NCI-H187 treated with DMSO at 0.1 percent for 48 hours (cell line): ENCODE measurements at places on chromosomes 3 and 15.

- no peak for DNase-seq
Measured at GRCh38 chr3:28726840-28727239, 378.2 kb upstream of the AZI2 start.

DNA sequence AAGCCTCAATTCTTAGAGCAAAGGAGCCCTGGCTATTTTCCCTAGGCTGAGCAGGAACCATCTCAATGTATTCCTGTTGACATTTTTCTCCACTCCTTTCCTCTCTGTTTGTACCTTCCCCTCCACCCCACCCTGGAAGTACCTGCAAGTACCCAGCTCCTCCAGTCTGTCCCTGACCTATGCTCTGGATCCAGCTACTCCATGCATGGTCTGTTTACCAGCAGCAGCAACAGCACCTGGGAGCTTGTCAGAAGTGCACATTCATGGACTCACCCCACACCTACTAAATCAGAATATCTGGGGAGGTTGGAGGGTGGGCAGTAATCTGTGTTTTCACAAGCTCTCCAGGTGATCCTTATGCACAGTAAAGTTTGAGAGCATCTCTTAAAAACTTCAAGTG, 240.7 kb upstream of the UMPS start:
- no peak for DNase-seq

DNA sequence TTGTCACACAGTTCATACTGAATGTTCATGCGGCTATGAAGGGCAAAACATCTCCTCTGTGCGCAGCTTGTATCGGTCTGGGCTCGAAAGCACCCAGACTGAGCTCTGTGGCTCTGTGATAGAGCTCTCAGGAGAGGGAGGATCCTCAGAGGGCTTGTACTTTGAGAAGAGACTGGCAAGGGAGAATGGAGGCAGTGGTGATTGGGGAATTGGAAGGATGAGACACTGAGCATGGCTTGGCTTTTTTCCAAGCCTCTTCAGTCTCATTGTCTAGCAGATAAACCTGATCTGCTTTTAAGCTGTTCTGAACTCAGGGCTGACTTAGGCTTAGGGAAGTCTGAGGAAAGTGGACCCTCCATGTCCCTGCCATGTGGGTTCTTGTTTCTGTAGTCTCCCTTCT, 43.0 kb downstream of the RAD54L2 start:
- DNase-seq, result no peak

GRCh38 chr3:33901862-33902563, 103.6 kb downstream of the PDCD6IP start:
- no peak for DNase-seq

DNA sequence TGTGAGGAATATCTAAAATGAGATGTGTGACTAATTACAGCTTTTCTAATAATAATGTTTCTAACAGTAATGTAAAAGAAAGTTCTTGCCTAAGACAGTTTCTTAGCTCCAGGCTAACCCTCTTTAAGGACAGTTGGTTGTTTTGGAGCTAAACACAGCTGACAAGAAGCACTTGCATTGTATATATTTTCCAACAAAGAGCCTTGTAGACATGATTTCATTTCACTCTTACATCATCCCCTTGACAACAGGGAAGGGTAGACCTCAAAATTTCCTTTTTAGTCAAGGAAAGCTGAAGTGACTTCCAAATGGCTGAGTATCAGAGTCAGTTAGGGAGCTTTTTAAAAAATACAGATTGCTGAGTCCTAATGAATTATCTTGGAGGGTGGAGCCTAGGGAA, 4.1 kb downstream of the ARID3B start:
- no peak for DNase-seq

- no peak for DNase-seq
Measured at GRCh38 chr15:62782071-62782841, 260.3 kb upstream of the TPM1 start.

GRCh38 chr3:171101982-171102641, 75.6 kb upstream of the SLC2A2 start:
- DNase-seq, result no peak

DNA sequence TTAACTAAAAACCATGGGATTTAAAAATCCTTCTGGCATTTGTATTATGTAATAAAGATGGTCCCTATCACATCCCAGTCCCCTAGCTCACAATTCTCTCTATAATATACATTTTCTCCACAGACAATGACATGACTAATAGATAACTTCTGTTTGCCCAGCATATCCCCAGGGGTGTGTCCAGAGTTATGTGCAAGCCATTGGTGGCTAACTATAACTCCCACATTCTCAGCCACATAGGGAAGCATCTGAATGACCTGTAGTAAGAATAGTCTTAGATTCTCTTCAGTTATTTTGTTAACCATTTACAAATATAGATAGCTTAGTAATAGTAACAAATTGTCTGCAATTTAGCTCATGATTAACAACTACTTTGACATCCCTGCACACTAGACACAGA, 52.2 kb upstream of the RBSN start:
- DNase-seq, result no peak

GRCh38 chr3:1442271-1442670, 349.4 kb downstream of the CNTN6 start:
- no peak for DNase-seq

DNA sequence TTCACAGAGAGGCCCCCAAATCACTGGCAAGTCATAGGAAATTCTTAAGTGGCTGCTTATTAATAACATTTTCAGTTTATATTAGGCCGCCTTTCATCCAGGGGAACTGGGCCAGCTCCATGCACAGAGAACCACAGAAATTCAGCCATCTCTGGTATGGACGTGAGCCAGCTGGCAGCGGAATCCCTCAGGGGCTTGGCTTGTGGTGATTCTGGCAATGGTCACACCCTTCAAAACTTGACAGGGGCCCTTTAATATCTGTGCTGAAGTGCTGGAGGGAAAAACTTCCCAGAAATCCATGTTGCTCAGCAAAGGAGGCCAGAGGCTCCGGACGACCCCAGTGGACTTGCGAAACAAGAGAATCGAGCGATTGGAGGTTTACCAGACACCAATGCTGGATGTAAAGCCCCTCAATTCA, 11.3 kb downstream of the PRICKLE2 start:
- no peak for DNase-seq

DNA sequence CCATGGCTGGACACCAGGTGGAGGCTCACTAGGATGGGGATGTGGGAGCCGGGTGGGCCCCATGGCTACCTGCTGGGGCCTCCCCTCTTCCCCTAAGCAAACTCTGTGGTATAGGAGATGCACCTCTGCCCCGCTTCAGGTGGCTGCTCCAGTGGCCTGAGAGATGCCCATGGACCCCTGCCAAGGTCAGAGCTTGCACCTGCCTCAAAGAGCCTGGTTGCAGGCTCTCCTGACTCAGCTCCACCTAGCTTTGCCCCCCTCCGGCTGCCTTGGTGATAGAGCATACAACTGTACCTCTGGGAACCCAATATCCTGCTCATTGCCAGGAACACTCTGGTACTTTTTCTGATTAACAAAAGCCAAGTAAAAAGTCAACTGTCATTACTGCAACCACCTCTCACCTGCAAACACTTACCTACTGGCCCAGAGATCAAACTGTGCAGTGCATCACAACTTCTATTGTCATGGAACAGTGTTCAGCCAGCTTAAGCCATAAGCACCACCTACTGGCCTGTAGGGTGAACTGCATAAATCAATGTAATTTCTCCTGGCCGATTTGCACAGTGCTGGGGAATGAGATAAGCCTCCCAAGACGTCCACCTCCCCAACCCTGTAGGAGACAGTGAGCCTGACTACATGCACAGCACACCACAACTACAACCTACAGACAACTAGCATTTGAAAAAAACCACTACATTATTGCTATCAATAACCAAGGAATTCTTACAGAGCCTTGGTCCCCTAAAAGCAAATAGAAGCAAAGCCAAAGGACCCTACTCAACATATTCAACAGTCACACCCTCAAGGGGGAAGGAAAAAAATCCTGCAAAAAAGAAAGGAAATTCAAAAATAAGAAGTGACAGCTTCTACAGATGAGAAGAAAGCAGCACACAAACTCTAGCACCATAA, 352.4 kb upstream of the ARHGEF26 start:
- DNase-seq, result no peak

DNA sequence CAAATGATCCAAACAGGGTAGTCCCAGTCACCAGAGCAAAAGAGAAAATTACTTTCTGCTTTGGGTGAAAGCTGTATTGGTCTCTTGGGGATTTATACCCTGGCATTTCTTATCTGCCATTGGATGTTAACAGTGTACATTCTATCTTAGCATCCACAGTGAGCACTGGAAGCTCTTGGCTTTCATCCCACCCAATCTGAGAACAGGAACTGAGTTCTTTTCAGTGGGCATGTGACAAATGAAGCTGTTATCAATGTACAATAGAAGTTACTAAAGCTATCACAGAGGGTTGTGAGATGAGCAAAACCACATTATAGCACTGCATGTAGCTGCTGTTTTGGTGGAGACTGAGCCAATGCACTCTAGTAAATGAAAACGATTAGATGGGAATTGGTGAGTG, 300.7 kb downstream of the TUSC7 start:
- no peak for DNase-seq

DNA sequence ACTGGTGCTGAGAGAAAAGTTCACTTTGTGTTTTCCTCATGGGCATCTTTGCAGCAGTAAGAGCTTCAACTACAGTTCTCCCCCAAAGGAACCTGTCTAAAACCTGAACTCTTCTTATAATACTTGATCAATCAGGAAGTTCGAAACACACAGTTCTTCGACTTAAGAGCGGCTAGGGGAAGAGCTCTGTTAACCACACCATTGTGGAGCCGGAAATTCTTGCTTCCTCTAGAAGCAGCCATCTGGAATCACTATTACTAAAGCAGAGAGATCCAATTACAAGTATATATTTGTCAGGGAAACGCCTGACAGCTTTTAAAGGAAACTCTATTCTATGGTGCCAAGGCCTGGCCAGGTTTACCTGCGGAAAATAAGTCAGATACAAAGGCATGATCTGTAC, 337.3 kb upstream of the CBLB start:
- DNase-seq, result no peak

- DNase-seq, result no peak
Measured at GRCh38 chr3:14451844-14452739, 49.7 kb downstream of the SLC6A6 start.

DNA sequence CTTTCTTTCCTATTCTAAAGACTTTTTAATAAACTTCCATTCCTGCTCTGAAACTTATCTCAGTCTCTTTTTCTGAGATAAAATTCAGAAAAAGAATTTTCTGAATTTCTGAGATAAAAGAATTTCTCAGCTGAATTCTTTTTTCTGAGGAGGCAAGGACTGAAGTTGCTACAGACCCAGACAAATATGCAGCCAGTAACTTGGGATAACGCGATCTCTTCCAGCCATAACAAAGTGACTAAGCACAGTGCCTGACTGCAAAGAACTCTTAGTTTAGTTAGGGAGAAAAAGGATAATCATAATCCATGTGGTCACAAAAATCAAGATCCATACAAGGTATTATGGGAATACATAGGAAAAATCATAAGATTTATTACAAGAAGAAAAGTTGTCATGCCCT, 222.0 kb upstream of the GAP43 start:
- no peak for DNase-seq

DNA sequence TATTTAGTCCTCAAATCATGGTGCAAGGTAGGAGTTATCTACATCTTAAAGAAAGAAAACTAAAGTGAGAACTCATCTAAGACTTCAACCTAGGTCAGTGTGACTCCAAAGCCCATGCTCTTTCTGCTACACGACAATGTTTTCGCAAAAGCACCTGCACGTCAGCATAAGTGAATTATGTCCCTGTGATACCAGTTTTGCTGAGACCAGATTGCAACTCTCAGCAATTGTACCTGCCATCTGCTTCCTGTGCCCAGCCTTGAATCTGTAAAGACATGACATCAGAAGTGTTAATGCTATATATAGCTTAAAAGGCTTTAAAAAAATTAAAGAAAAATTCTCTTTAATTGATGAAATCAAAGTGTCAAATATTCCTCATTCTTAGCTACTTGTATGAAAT, 43.4 kb downstream of the RETNLB start:
- DNase-seq, result no peak

- DNase-seq, result no peak
Measured at GRCh38 chr15:48307586-48307985, 23.6 kb upstream of the DUT start.

DNA sequence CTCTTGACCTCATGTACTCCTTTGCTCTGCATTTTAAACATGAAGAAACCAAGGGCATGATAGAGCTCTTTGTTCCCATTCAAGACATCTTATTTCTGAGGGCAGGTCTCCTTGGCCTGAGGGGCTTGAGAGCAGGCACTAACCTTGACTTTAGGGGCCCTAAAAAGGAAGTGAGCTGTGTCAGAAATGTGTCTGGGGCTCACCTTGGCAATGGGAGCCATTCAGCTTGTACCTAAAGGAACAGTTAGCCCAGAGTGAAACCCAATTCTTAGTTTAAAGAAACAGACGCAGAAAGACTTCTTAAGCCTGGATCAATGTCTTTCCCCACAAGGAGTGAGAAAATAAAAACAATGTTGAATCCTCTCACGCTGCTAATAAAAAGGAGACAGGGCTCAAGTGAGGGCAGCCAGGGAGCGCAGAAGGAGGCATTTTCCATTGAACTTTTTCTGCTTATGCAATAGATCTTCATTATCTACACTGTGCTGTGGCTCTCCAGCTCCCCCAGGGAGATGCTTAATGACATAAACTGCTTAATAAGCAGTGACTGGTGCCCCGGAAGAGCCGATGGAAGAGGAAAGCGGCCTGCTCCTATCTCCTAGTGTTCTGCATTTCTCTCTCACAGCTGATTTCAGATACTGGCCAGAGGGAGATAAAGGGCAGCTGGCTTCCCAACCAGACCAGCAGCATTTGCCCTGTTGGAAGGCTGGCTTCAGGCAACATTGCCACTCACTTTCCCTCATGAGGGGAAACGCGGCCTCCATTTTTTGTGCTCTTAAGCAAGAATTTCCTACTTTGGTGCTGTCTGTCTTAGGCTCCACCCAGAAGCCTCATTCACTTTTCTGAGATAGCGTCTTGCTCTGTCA, 152.0 kb downstream of the OPA1 start:
- no peak for DNase-seq

- no peak for DNase-seq
Measured at GRCh38 chr3:104273046-104273649, 1093.6 kb upstream of the ALCAM start.

GRCh38 chr15:89964232-89964954, 36.7 kb upstream of the ZNF710 start:
- DNase-seq, result no peak

- DNase-seq, result no peak
Measured at GRCh38 chr15:51878446-51879386, 49.3 kb downstream of the TMOD3 start.

DNA sequence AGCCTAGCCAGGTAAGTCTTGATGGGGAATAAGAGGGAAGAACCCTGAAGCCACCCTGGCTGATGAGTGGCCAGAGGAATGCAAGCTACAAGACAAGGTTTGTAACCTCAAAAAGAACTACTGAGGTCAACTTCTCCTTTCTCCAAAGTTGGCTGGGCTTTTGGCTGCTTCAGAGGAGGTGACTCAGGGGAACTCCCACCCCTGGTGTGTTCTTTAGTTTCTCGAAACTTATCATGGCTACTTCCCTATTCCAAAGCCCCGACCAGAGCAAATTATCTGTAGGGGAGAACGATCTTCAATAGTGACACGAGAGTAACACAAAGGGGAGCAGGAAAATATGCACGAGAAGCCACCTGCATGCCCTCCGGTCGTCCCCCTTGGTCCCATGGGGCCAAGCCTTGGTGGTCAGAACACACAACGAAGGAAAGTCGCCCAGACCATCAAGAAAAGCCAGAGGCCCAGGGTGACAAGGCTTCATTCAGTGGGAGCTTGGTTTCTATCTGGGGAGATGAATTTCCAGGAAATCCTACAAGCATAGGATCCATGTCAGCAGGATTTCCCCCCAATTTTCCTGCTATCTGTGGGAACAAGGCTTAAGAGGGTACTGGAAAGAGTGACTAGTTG, 6.5 kb upstream of the BCL2A1 start:
- DNase-seq, result no peak

GRCh38 chr3:60989626-60990441, 261.4 kb downstream of the FHIT start:
- DNase-seq, result no peak
